ENCODE measurements at places on chromosomes 11 and 22. TPM values are rescaled to one million over a fixed set of nuclear protein-coding genes. Genes with fewer than 3 reads are reported as not detected.

PIWIL4 gene
- total RNA-seq = 0.28 TPM

DNA sequence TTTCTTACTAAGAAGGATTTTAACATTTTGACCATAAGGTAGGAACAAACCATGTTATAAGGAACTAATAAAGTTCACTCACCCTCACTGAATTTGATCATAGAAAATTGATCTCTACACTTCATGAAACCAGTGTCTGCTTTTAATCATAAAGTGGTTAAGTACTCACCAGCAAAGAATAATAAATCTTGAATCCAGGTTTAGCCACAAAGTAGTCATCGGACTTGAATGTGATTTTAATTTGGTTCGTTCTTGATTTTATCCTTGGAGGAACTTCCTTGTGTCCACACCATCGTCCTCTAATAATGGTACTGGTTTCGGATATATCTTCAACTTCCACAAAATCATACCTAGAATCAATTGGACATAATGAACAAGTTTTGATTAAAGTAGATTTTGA lies 40.5 kb upstream of the DDI1 start:
- no peak for DNase-seq

GRCh38 chr11:130625578-130626306 lies 177.3 kb downstream of the ADAMTS15 start:
- DNase-seq = no peak

DNA sequence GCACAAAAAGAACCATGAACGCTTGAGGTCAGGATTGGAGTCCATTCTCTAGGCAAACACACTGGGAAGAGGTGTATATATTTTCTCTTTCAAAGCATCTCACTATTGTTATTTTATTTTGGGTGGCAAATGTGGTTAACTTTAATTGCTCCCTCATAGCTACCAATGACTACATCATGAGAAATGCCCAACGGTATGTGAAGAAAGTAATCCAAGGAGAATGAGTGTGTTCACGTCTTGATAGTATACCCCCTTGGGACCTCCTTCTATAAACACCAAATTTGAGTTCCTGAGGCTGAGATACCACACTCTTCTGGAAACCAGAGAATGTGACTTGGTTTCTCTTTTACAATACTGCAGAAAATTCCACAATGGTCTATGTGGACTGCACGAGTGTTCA lies 15.8 kb downstream of the OR8D1 start:
- DNase-seq = no peak

- no peak for DNase-seq
Observed at GRCh38 chr22:50583294-50583861, 729 bp upstream of the CHKB start.

DNA sequence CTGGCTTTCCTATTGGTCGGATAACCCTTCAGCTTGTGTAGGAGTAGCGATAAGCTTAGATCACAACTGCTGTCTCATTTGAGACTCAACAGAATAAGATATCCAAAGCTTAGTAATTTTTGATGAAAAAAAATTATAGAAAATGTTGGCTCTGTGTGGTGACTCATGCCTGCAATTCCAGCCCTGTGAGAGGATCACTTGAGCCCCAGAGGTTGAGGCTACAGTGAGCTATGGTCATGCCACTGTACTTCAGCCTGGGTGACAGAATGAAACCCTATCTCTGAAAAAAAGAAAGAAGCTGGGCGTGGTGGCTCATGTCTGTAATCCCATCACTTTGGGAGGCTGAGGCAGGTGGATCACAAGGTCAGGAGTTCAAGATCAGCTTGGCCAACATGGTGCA lies 55.6 kb upstream of the RRM1 start:
- no peak for DNase-seq
